Left lobe of liver (tissue), 2 donors: ENCODE measurements at places on chromosomes 16 and 17. TPM values are rescaled to one million over a fixed set of nuclear protein-coding genes. Genes with fewer than 3 reads are reported as not detected.

GRCh38 chr16:81094771-81095251, 1.4 kb downstream of the GCSH start:
- peak; percentile 61 for DNase-seq

DNA sequence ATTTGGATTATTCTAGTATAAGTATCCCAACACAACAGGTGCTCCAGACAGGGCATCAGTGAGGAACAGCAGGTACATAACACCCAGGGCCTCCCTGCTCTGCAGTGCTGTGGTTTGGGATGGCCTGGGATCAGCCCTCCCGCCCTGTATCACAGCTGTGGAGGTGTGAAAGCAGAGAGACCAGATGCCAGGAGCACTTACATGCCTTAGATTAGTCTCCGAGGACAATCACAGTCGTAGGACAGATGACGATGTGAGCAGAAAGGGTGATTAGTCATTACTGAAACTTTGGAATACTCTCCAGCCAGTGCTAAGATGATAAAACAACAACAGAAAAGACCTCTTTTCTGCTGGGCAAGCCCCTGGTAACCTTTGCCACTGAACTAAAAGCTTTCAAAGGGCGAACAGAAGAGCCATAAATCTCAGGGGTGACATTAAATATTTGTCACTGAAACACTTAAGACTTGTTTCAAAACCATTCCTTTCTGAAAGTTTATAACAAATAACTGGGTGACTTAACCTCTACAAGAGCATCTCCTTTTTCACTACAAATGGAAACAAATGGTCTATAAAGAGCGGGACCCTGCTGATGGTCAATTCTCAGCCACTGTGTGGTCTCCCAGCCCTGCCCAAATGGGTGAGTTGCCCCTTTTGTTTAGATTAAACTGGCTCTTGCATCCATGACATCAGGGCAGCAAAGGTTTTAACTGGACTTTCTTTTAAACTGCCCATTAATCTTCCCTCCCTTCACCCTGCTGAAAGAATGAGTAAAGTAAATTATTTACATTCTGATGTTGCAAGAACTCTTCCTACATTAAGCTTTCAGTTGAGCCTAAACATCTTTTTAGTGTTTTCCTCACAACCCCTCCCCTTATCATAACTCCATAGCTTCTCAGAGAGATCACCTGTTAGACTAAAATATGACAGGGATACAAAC, 183.1 kb upstream of the COX10 start:
- no peak for DNase-seq

- DNase-seq: no peak
Observed at GRCh38 chr16:78563905-78564304, 464.5 kb downstream of the WWOX start.

- no peak for DNase-seq
Observed at GRCh38 chr16:48182979-48183537, 27.3 kb upstream of the ABCC12 start.

DNA sequence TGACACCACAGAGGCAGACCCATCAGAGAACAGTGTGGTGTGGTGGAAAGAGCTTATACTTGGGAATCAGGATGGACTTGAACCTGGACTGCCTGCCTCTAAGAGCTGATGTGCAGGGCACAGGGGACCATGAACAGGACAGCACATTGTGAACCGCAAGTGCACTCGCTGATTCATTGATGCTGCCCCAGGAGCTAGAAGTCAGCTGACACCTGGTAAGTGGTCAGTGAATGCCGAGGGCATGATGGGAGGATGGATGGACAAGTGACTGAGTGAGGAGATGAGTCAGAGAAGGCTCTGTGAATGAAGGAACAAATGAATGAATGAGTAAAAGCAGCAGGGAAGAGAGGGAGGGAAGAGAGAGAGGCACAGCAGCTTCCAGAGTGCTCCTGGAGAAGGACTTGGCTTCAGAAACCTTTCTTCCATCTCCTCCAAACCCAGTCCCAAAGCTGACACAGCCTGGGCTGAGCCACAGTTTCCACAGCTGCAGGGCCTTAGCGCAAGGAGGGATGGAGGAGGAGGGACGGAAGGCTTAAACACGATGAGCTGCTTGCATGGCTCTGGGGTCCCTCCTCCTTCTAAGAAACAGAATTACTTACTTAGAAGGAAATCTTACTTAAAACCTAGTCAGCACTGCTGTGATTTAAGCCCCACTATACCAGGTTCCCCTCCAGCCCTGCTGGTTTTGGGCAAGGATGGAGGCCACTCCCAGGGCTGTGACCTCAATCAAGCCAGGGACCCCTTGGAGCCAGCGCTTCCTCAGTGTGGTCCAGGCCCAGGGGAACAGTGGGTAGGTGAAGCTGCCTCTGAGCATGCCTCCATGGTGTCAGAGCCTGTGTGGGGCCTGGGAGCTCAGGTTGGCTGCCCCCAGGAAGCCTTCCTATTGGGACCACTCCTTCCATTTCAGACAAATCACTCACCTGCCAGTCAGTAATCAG, 184.6 kb downstream of the TMEM132E start:
- DNase-seq: no peak

DNA sequence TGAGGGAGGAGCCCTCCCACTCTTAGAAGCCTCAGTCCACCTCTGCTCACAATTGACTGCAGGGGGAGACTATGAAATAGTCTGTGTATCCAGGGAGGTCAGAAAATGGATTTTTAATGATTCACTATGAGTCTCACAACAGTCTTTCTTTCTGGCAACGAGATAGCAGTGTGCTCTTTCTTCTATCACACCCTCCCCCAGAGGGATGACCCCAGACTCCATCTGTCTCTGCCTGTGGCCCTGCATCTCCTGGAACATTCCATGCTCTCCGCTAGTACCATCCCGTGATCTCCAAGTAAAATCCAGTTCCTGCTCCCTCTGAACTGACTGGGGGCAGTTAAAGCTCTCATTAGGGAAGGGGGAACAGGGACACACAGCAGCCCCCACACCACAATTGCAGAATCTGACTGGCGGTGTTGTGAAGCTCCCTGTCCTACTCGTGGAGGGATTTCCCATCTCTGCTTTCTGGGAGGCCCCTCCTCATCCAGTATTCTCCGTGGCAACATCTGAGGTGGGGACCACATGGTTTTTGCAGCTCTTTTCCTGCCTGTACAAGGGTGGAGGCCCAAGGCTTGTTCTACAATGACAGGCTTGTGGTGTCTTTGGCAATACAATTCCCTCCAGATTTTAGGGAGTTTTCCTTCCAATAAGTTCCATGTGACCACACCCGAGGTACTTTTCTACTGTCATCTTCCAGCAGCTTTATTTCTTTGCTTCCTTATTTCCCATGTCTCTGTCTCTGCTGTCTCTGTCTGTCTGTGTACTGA, 19.4 kb downstream of the NATD1 start:
- DNase-seq: no peak

DNA sequence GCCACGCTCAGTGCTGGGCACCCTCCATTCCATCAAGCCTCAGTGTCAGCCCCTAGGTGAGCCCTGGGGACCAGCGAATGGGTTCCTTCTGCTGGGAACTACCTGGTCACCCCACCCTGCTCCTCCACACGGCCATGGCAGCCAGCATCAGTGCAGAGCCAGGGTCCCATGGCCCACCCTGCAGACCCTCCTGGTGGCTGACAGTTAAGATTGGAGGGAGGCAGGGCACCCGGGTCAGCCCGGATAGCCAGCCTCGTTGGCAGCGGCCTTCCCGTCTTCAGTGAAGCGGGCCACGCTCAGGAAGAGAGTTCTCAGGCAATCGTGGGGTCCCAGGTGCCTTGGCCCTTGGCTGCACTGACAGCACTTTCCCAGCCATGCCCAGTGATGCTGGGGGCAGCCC, 37.1 kb upstream of the ACSF3 start:
- no peak for DNase-seq

Gene GRIN2A
- 0.03 TPM for total RNA-seq

DNA sequence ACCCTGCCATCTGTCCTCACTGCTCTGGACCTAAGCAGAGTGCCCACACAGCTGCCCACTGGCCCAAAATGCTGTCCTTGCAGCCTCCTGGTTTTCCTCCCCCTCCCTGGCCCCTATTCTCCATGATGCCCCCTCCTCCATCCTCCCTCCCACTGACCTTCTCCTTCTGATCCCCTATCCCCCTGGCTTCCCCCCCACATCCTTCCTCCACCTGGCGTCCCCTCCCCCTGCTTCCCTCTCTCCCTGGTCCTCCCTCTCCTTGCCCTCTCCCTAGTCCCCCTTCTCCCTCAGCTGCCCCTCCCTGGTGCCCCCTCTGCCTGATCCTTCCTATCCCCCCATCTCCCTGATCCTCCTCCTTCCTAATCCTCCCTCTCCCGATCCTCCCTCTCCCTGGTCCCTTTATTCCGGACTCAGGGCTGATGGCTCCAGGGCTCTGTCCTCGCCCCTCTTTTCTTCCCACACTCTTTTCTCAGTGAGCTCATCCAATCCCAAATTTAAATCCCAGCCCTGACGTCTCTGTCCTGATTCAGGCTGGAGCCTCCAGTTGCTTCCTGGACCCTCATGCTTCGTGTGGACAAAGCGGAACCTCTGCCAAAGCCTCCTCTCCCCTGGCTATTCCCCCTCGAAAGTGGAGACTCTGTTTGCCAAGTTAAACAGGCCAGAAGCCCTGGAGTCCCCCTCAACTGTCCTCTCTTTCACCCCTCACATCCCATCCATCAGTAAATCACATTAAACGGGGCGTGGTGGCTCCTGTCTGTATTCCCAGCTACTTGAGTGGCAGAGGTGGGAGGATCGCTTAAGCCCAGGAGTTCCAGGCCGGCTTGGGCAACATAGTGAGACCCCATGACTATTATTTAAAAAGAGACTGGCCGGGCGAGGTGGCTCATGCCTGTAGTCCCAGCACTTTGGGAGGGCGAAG, 18.1 kb upstream of the RHBDF2 start:
- DNase-seq: no peak

- DNase-seq: no peak
Observed at GRCh38 chr16:49986351-49987124, 38.5 kb upstream of the CNEP1R1 start.

Gene MAF
- total RNA-seq: 44.0 TPM

GRCh38 chr17:81034779-81035520, at the start of gene BAIAP2:
BAIAP2 (plus strand) TSS chr17:81035151; CDS start chr17:81035255, 104 bp downstream.
- DNase-seq: peak; percentile 97

GRCh38 chr17:31788956-31789355, 70.1 kb downstream of the COPRS start:
- DNase-seq: no peak

DNA sequence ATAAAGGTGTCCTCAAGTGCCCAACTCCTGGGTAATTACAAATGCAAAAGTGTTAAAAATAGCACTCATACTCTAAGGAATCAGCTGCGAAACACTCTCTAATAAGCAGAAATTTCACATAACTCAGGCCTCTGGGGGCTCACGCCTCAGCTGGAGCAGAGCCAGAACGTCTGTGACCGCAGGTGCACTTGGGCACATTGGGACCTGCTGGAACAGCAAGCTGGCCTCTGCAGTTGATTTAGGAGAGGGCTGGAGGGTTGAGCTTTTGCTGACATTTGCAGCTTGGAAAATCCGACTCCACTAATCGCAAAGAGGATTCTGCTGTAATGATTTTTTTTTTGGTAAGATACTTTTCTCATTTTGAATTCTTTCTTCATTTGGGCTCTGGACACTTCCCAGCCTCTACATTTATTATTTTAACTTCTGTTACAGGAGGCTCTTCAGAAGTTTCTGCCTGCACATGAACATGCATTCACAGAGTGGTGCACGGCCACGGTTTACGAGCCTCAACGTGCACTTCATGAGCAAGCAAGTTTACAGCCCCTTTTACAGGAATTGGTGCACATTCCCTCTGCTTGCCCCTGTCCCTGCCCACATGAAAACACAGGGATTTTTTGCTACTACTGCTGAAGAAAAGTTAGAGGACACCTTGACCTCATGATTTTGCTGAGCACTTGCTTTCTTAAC, 4.1 kb upstream of the SNTB2 start:
- peak; percentile 44 for DNase-seq

Gene ZG16
- 1.3 TPM for total RNA-seq

DNA sequence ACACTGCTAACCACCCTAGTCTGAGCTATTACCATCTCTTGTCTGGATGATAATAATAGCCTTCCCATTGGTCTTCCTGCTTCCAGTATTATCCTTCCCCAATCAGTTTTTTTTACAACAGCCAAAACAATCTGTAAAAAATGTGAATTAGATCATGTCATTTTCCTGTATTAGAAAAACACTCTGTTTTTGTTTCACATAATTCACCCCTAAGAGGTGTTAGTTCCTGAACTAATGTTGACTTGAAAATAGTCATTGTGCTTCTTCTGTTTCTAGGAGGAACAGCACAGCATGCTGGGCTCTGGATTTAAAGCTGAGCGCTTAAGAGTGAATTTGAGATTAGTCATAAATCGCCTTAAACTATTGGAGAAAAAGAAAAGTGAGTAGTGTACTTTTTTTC, 20.0 kb downstream of the IST1 start:
- no peak for DNase-seq

Gene ANKS3
- total RNA-seq: 10.6 TPM

DNA sequence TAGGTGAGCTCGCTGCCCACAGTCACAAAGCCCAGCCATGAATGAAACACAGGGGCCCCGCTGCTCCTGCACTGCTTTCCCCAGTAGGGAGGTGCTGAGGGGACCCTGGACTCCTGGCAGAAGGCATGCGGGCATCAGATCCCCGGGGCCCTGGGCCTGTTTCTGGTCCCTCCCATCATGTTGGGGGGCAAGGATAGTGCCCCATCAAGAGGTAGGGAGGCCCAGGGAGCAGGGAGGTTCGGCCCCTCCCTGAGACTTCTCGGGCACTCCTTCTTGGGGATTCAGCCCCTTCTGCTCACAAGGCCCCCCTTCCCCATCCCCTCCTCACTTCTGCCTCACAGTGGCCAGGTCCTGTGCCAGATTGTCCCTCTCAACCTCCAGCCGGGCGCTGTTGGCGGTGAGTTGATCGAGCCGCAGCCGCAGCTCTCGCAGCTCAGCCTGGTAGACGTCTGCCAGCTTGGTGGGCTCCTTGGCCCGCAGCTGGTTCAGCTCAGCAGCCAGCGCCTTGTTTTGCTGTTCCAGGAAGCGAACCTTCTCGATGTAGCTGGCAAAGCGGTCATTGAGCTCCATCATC, 515 bp downstream of the GFAP start:
- DNase-seq: no peak

Gene TMEM231
- total RNA-seq: 1.5 TPM

Gene RNF222
- total RNA-seq: not detected

Gene ITGA3
- 2.7 TPM for total RNA-seq

- DNase-seq: peak; percentile 35
Observed at GRCh38 chr17:19403021-19403420, 8.0 kb upstream of the RNF112 start.

DNA sequence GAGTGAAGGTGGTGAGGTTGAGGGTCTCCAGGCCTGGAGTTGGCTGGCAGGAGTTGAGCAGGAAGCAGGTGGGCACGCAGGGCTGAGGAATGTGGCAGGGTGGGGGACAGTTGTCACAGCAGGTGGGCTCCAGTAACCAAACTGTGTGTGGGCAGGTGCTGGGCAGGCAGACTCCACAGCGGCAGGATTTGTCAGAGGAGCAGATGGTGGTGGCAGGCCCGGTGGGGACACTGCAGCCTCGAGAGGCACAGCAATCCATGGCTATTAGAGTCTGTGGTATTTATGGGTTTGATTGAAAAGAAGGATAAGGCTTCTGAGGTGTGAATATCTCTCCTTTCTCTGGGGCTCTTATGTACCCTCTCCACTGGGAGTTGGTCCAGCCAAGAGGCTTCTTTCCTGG, at the start of gene KRTAP3-3:
Gene KRTAP3-3, minus strand, starts transcription at position 326 of the 400 bp plus-strand sequence. Its CDS starts 67 bp downstream, at position 259.
- DNase-seq: no peak

- DNase-seq: no peak
Observed at GRCh38 chr17:11944587-11944986, 52.7 kb downstream of the ZNF18 start.

Gene KRT33B
- total RNA-seq: not detected
